ENCODE measurements at places on chromosomes 3 and 15.

DNA sequence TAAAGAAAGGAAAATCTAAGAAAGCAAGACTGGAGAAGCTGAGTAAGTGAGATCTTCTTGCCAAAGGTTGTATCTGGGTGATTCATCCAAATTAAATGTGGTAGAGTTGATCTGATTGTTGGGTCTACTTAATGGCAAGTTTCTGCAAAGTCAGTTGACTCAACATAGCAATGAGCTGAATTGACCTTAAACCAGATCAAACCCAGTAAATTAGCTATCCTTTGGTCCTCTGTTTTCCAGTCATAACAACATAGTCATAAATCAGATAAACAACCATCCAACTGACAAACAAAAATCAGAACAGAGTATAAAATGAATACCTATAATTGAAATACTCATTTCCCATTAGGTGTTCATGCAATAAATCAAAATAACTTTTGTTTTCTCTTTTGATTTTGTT, 142.6 kb upstream of the CFAP20DC start:
- ATAC-seq, result no peak

GRCh38 chr3:89360156-89360555, 252.7 kb downstream of the EPHA3 start:
- no peak for ATAC-seq

DNA sequence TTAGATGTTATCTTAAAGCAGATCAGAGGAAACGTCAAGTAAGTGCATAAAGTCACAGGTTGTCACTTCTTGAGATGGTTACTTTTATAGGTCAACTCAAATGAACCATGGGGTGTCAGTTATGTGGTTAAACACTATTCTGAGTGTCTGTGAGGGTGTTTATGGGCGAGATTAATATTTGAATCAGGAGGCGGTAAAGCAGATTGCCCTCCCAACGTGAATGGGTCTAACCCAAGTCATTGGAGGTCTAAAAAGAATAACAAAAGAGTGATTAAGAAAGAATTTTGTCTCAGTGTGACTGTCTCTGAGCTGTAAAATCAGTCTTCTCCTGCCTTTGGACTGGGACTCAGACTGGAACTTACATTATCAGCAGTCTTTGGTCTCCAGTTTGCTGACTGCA, 977.5 kb downstream of the NAALADL2 start:
- ATAC-seq, result no peak

- no peak for ATAC-seq
Observed at GRCh38 chr15:92277776-92278175, 115.9 kb upstream of the ST8SIA2 start.

- ATAC-seq, result no peak
Observed at GRCh38 chr3:48563382-48563918, at the start of gene UCN2. UCN2 (minus strand) TSS chr3:48563781; CDS start chr3:48563124, 657 bp downstream.

GRCh38 chr15:69734699-69735098, 282.1 kb downstream of the RPLP1 start:
- ATAC-seq, result peak; percentile 82

DNA sequence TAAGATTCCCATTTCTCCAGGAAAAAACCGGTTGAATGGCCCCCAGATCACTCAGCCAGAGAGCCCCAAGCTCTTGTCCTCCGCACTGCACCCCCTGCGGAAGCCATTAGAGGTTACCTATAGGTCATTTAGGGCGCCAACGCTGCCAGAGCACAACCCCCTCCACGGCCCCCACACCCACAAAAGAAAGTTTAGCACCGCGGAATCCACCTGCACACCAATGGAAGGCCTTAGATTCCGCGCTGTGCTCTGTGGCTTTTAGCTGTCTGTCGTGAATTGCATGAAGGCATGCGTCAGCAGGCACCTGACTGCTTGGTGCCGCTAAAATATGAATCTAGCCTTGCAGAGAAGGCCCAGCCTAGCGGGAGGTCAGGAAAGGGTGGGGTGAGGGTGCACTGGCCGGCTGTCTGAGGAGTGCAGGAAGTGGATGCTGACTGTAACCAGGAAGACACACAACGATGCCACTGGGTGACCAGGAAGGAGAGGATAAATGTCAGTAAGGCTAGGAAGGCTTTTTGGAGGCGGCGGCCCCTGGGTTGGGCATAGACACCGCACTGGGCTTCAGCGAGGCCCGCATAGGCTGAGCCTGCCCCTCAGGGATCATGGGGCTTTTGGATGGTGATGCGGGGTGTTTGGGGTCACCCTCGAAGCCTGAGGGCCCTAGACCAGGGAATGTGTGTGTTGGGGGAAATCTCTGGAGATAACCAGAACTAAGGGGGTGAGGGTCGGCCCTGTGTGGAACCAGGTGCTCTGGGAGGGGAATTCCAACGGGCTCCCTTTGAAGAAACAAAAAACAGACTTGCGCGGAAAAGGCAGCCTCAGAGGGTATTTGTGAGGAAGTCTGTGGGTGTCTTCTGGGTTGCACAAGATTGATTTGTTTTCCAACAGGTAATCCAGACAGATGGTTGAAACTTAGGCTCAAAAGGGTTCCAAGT, 976 bp upstream of the NUP210 start:
- no peak for ATAC-seq

GRCh38 chr3:46915297-46915822, 37.8 kb downstream of the PTH1R start:
- ATAC-seq, result no peak

- ATAC-seq, result no peak
Observed at GRCh38 chr3:140927279-140928069, 14.2 kb upstream of the SLC25A36 start.

DNA sequence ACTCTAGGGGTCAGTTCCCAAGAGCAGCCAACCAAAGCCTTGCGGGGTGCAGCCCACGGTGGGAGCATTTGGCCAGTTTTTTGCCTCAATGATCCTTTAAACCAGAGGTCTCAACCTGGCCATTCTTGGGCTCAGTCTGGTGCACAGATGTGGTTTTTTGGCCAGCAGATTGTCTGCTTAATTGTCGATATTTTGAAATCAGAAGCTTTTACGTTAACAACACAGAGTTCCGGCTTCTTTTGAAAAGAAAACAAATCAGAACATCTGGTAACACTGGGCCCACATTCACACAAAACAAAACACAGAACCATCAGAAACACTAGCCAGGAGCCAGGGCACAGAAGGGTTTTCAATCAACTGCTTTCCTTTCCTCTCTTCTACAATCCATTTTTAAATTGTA, 127.7 kb downstream of the XXYLT1 start:
- no peak for ATAC-seq

DNA sequence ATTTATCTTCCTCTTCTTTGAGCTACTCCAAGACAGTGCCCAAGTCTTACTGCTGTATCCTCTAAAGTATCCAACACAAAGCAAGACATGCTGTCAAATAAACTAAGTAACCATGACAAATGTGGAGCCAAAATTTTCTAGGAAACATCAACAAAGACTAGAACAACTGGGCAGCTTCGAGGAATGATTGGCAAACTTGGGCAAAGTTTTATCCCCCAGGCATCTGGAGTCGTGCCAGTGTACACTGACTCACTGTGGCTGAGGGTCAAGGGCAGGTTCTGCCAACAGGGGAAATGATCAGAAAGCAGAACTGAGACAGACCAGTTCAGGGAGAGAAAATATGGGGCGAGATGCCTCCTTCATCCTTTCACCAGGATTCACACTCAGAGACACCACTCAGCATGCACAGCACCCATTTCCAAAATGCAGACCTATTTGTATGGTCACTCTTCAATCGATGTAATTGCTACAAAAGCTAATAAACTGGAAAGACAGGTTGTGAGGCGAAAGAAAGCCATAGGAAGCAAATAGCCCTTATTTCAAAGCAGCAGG, 65.8 kb downstream of the MB21D2 start:
- no peak for ATAC-seq

GRCh38 chr3:189076449-189076848, 95.3 kb upstream of the TPRG1 start:
- no peak for ATAC-seq

- peak; percentile 20 for ATAC-seq
Observed at GRCh38 chr15:44729408-44730127, 6.8 kb upstream of the TRIM69 start.

- no peak for ATAC-seq
Observed at GRCh38 chr3:194640829-194641228, 7.6 kb upstream of the TMEM44 start.

DNA sequence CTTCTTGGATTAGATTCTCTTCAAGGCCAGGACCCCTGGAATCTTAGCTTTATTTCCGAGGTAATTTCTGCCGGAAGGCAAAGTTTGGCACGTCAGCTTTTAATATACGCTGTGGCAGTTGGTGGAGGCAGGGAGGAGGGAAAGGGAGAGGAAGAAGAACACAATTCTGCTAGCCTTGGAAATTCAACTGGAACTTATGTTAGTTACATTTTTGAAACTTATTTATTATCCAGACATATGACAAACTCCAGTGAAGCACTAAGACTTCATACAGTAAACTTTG, 100.1 kb upstream of the TSC22D2 start:
- no peak for ATAC-seq

DNA sequence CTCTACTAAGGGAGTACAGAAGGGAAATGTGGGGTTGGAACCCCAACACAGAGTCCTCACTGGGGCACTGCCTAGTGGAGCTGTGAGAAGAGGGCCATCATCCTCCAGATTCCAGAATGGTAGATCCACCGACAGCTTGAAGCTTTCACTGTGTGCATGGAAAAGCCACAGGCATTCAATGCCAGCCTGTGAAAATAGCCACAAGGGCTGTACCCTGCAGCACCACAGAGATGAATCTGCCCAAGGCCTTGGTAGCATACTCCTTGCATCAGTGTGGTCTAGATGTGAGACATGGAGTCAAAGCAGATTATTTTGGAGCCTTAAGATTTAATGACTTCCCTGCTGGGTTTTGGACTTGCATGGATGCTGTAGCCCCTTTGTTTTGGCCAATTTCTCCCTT, 39.3 kb upstream of the KCNMB2 start:
- no peak for ATAC-seq

GRCh38 chr3:40885430-40885829, 313.9 kb upstream of the CTNNB1 start:
- no peak for ATAC-seq

- no peak for ATAC-seq
Observed at GRCh38 chr3:71369701-71370391, 213.7 kb downstream of the FOXP1 start.

- ATAC-seq, result no peak
Observed at GRCh38 chr3:69776920-69777581, 37.8 kb downstream of the MITF start.

- ATAC-seq, result peak; percentile 12
Observed at GRCh38 chr3:180277041-180277440, 240.3 kb upstream of the PEX5L start.

- no peak for ATAC-seq
Observed at GRCh38 chr3:100602506-100603444, 6.6 kb upstream of the ADGRG7 start.

DNA sequence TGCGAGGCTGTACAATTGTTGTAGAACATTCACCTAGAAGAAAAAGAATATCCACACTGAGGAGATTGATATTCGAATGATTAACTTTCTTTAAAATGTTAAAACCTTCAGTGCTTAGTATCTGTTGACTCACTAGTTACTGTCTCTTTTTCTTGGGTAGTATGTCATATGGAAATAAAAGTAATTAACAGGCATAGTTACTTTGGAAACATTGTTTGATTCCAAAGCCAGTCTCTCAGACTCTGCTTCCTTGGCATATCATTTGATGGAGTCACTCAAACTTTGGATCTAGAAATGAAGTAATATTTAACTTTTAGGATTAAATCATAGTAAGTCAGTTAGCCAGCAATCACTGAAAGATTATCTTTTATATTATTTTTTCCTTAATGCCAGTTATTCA, 63.4 kb downstream of the MAP2K5 start:
- no peak for ATAC-seq

DNA sequence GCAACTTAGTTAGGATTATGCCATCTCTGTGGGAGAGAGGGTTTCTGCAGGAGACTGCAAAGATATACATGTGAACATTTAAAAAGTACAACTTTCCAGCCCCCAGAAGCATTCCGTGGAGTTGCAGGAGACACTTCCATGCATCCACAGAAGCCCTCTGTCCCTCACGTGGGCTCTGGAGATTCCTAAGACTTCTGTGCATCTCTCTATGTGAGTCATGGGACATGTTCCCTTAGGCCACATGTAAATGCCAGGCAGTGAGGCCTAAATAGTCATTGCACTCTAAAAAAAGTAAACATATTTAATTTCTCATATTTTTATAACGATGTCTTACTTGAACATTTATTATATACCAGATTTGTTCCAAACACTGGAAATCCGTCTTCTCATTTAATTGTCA, 126.5 kb upstream of the ROPN1 start:
- peak; percentile 55 for ATAC-seq

DNA sequence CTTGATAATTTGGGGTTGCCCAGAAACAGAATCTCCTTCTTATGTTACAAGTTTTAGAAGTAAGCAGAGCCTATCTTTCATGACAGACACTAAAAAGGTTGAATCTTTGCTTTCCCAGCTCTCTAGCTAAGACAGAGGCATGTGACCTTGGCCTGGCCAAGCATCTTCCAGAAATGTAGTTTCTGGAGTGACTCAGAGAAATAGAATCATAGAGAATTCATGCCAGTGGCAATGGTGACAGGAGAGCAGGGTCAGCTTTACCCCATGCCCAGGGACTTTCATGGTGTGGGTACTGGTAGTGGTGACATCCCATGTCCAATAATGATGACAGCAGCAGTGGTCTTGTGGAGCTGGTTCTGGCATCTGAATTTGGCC, 4.0 kb upstream of the PARP6 start:
- ATAC-seq, result no peak

DNA sequence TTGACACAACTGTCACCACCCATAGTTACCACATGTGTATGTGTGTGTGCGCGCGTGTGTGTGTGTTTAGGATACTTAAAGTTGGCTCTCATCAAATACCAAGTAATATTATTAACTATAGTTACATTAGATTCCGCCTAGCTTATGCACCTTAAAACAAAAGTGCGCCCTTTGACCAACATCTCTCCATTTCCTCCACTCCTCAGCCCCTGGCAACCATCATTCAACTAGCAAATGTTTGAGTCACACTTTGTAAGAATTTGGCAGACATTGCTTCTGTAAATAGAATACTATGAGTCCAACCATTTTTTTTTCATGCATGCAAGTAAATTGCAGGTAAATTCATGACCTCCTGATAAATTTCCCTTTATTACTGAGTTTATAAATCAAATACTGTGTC, 169.3 kb downstream of the GBE1 start:
- no peak for ATAC-seq

GRCh38 chr15:39016706-39017105, 452.1 kb upstream of the RASGRP1 start:
- ATAC-seq, result no peak

DNA sequence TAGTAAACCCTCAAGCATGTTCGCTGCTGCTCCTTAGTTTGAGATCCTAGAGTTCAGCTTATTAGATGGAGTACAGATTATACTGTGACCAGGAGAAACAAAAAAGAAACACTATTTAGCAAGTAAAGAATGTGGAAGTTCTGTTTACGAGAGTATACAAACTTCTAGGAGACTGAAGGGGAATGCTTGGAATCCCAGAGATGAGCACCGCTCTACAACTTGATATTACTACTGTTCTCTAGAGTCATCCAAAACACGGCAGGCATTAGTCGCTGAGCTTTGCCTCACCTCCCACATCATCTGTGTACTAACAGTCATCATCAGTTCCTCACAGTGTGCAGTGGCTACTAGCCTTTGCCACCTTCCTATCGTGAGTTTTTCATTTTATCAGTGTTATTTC, 121.4 kb upstream of the CHRM5 start:
- no peak for ATAC-seq
